IPS-NIHi11 (cell line): ENCODE measurements at places on chromosomes 3 and 15.

- no peak for DNase-seq
These were observed 189.8 kb upstream of the CNTN4 start for GRCh38 chr3:1908651-1909445.

DNA sequence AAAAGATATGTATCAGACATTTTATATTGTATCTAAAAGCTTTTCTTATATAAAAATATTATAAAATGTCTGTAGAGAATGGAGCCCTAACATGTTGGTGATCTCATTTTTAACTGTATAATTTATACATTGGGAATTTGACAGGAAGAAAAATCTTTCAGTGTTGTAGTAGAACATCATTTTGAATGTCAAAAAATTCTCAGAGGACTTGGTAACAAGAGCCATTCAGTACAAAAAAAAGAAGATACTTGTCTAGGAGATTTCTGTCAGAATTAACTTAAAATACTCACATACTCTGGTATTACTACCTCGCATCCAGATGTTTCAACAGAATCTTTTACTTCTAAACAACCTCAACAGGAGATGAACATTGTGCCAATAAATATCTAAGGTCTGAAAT lies 1277.9 kb downstream of the ROBO2 start:
- DNase-seq, result no peak

GRCh38 chr15:58522865-58523264 lies 91.1 kb downstream of the LIPC start:
- DNase-seq, result no peak

DNA sequence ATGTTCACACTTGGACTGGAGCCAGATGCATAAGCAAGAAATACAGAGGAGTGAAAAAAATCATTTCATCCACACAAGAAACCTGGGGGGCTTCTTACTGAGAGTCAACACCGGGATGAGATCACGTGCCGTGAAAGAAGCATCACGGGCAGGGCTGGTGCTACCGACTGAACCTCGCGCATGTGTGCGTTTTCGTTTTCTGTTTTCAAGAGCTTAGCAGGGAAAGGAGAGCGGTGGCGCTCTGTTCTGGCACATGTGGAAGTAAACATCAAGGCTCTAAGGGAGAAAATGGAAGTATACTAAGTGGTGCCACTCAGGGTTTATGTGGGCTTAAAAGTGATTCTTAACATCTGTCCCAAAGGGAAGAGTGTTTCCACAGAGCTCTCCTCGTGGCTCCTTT lies 55.9 kb downstream of the VGLL4 start:
- DNase-seq, result no peak

GRCh38 chr3:142000325-142000870 lies 124.0 kb downstream of the ATP1B3 start:
- DNase-seq, result no peak

DNA sequence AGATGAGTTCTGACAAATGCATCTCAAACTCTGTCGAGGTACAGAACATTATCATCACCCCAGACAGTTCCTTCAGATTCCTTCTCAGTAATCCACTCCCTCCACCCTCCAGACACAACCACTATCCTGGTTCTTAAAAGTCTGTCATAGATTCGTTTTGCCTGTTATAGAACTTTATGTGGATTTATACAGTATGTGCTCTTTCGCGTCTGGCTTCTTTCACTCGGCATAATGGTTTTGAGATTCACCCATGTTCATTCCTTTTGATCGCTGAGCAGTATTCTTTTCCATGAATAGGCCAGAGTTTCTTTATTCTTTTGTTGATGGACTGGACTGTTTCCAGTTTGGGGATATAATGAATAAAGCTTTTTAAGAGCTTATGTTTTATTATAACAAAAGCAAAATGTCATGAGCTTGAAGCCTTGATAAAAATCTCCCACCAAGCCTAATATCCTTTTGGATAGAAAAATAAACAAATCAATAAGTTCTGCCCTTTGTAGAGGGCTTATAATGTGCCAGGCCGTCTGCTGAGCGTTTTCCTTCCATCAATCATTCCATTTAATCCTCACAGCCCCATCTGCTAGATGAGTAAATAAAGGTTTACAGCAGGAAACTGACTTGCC lies 21.3 kb upstream of the RFTN1 start:
- no peak for DNase-seq

DNA sequence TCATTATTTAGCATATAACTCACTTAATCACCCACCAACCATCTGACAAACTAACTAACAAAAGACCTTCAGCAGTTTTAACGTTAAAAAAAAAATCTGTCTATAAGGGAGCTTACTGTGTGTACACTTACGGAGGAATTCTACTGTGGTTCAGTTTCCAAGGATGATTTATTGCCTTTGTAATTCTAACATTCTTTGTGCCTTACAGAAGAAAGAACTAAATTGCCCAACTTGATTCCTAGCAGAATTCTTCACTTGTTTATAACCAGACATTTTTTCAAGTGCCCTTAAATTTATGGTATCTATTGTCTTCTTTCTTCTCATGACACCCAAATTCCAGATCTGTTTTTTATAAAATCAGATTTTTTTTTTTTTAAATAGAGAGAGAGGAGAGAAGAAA lies 119.7 kb upstream of the IGSF10 start:
- no peak for DNase-seq

GRCh38 chr3:173732237-173732636 lies 334.7 kb downstream of the NLGN1 start:
- no peak for DNase-seq

DNA sequence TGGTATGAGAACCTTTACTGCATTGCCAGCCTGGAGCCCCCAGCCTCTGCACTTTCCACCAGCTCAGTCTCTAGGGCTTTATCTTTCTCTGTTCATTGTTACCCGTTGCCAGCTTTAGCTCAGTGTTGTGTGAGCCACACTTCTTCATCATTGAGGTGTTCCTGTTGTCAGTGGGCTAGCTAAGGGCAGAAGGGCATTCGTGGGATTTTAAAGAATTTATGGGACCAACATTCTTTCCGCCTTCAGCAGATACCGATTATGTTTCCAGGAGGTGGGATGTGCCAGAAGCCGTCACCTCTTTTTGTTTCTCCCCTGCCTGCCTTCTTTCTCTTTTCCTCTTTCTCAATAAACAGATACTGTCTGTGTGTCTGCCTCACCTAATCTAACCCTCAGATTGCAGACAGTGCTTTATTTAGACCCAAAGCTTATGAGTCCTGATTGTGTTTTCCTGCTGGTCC lies 64.5 kb downstream of the PGPEP1L start:
- no peak for DNase-seq

DNA sequence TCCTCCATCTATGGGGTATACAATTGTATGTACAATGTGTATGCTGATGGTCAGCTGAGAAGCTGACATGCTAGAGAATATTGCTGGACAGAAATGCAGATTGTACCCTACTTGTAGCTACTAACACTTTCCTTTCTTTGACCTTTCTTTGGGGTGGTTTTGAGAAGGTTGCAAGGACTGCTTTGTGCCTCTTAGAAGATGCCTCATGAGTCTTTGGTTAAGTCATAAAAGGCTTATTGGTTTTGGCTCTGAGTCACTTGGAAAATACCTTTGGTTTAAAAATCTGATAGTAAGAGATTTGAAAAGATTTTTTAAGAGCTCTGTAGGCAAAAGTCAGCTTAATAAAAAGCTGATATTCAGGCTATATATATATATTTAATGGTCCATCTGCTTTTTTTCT lies 71.5 kb downstream of the ZMAT3 start:
- no peak for DNase-seq

DNA sequence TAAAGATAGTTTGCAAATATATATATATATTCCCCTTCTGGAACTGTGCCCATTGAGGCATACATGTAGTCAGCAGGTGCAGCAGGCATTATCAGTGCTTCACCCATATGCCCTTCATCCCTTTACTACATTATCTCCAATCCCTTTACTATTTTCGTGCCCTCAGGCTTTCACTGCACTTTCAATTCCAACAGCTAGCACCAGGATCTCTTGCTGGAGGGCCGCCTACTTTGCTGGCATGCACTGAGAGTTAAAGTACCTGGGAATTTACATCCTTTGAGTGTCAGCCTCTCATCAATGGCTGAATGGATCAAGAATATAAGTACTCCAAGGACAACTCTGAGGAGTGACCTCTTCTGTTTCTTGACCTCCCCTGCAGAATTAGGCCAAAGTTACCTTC lies 222.1 kb upstream of the CFAP20DC start:
- DNase-seq, result no peak
